ENCODE measurements at places on chromosomes 6 and 20.
A peak's percentile ranks its signal among the peaks of the same experiment; 100 is the strongest.

GRCh38 chr6:1970151-1970561 is 275.2 kb downstream of the GMDS start:
- DNase-seq: peak; percentile 38

DNA sequence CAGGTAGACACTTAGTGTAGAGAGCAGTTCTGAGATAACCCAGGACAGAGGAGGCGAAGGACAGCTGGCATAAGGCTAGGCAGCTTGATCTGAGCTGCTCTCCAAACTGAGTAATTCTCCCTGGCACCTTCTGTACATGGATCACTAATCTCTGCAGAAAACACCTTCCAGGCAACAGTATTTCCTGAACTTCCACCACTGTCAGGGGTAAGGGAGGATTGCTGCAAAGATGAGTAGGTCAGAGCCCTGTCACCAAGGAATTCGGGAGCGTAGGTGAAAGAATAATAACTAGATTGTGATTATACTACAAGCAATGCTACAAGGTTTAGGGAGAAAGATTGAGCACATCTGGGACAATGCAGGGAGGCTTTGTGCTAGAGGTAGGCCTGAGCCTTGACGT is 1.9 kb downstream of the HM13 start:
- DNase-seq: no peak

DNA sequence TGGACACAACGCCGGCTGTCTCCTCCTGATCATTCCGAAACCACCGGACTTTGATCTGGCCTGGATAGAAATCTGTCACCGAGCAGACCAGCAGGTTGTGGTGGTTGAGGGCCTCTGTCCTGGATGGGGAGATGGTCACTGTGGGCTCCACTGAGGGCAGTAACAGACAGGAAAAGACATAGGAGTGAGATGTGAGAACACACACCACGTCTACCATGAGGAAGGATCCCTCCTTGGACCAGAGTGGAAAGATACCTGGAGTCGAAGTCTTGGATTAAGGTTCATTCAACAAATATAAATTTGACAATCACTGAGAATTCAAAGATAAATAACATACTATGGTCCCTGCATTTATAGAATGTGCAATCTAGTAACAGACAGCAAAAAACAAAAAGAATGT is 4.4 kb downstream of the HLA-DQB1 start:
- no peak for DNase-seq

GRCh38 chr6:100322886-100323285 is 141.8 kb downstream of the SIM1 start:
- DNase-seq: no peak

- DNase-seq: no peak
Observed at GRCh38 chr6:152993431-152993830, 9.1 kb downstream of the MTRF1L start.

GRCh38 chr6:122829456-122829855 is 40.4 kb downstream of the SMPDL3A start:
- DNase-seq: no peak

- no peak for DNase-seq
Observed at GRCh38 chr6:45398075-45398813, 20.5 kb upstream of the SUPT3H start.

DNA sequence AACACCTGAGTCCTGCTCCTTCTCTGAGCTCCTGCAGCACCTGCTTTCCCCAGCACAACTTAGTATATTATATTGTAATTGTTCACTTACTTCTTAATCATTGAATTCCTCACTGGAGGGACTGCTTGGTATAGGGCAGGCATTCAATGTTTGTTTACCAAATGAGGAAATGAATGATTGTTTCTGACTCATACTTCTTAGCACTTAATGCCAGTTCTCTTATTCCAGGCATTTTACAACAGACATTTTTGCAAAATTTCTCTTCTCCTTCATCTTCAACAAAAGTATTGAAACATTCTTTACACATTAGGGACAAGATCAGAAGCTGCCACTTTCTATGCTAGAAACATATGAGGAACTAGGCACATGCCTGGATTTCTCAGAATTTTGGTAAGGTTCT is 119.4 kb downstream of the TBX18 start:
- no peak for DNase-seq

DNA sequence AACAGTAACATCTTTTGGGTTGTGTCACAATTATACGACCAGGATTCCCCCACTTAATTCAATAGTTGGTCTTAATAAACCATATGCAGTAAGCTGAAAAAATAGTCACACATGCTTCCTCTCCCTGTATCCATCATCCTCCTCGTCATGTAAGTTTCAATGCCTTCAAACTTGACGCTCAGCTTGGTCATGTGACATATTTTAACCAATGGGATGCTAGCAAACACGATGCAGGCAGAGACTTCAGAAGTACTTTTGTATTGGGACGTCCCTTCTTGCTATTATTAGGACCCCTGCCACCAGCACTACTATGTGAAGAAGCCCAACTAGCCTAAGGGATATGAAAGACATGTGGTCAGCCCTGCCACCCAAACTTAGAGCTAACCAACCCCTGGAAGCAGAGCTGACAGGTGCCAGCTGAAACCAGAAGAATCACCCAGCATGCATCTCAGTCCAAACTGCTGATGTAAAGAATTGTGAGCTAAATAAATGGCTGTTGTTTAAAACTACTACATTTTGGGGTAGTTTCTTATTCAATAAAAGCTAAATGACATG is 49.3 kb downstream of the CGA start:
- no peak for DNase-seq

DNA sequence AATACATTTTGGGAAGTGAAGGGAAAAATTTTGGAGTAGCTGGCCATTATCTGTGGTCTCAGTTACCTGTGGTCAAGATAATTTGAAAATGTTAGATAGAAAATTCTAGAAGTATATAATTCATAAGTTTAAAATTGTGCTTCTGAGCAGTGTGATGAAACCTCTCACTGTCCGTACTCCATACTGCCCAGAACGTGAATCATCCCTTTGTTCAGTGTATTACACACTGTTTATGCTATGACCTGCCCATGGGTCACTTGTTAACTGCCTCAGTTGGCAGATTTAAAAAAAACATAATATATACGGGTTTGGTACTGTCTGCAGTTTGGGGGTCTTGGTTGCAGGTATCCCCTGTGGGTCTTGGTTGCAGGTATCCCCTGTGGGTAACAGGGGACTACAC is 4.1 kb upstream of the CALHM5 start:
- DNase-seq: no peak

- DNase-seq: no peak
Observed at GRCh38 chr20:56445540-56445939, 22.9 kb upstream of the RTF2 start.

DNA sequence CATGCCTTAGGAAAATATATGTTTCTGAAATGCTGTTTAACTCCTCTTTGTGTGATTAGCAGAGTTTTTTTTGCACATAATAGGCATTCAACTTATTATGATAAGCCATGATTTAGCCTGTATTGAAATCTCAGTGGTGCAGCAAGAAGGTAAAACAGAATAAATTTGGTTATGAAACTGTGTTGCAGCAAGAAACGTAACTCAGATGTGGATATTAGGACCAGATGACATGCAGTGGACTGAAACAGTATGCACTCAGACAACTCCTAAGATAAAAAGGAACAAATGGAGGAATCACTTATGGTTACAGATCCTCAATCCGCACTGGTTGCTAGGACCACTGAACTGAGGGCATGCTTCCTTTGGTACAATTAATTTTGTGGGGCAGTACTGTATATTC is 254.2 kb upstream of the HSF2 start:
- no peak for DNase-seq

DNA sequence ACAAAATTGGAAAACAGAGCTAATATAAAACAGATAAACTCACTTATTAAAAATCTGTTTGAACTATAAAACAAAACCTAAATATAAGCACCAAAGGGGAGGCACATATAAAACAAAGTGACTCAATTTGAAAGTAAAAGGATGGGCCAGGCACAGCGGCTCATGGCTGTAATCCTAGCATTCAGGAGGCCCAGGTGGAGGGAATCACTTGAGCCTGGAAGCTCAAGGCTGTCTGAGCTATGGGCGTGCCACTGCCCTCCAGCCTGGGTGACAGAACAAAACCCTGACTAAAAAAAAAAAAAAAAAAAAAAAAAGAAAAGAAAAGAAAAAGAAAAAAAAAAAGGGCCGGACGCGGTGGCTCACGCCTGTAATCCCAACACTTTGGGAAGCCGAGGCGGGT is 31.1 kb upstream of the SMAP1 start:
- no peak for DNase-seq

GRCh38 chr6:121413879-121414278 is 21.6 kb upstream of the GJA1 start:
- DNase-seq: no peak

- peak; percentile 77 for DNase-seq
Observed at GRCh38 chr6:112780498-112781096, 433.5 kb downstream of the RFPL4B start.

DNA sequence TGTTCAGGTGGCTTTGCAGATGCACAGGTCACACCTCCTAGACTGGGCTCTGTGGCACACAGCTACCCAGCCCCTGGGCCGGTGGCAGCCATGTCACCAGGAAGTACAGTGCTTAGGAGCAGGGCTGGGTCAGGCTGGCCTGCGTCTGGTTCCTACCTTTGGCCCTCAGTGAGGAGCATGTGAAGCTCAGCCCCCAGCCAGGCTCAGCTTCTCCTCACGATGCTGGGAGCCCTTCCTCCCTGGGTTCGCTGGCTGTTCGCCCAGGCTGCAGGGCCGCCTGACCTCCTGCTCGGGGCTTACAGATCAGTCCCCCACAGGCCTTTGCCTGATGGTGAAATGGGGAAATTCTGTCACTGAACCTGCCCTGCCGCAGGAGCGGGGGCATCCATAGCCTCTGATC is 23.1 kb downstream of the SPATA2 start:
- DNase-seq: no peak

GRCh38 chr6:3440911-3441310 is 15.9 kb downstream of the SLC22A23 start:
- no peak for DNase-seq

- no peak for DNase-seq
Observed at GRCh38 chr20:4084096-4084495, 68.7 kb upstream of the RNF24 start.

GRCh38 chr6:38245295-38245694 is 394.4 kb downstream of the BTBD9 start:
- DNase-seq: no peak

DNA sequence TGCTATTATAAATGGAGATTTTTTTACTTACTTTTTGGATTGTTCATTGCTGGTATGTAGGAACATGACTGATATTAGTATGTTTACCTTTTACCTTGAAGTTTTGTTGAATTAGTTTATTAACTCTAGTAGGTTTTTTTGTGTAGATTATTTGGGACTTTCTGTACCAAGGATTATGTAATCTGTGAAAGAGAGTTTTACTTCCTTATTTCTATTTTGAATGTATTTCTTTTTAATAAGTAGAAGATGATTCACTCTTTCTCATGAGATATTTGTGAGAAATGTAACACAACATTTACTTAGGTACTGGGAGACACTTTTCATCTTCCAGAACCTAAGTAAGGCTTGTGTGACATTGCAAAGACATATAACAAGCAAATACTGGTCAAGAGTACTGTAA is 473.9 kb upstream of the HS3ST5 start:
- no peak for DNase-seq

DNA sequence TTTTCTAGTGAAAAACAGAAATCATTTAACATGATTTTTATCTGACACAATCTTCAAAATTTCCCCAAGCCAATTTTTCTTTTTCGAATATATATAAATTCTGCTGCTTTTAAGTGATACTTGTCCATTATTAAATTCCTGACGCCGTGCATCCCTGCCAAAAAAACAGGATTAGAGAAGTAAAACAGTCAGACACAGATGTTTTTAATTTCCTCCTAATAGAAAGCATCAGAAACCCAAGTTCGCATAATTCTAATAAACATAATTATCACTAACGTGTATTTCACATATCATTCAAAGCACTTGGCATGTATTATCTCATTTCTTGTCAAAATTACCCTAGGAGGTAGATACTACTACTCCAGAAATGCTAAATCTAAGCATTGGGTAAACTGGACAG is 179.5 kb downstream of the ZFP64 start:
- DNase-seq: no peak

All from BE2C (cell line).